Activated CD8-positive, alpha-beta T cell treated with anti-CD3 and anti-CD28 coated beads for 36 hours (primary cell): ENCODE measurements at places on chromosomes 1 and 21. TPM values are rescaled to one million over a fixed set of nuclear protein-coding genes. Genes with fewer than 3 reads are reported as not detected.

The GJB4 gene
- not detected for total RNA-seq

GRCh38 chr21:33443194-33443593, 36.6 kb downstream of the TMEM50B start:
- no peaks in the 10 kb centered on the region for H3K27me3 ChIP-seq
- H3K27ac ChIP-seq = no peak overlapping the region
- peaks cover 5% of the 10 kb centered on the region for H3K36me3 ChIP-seq
- H3K4me1 ChIP-seq = peaks cover 7% of the 10 kb centered on the region

DNA sequence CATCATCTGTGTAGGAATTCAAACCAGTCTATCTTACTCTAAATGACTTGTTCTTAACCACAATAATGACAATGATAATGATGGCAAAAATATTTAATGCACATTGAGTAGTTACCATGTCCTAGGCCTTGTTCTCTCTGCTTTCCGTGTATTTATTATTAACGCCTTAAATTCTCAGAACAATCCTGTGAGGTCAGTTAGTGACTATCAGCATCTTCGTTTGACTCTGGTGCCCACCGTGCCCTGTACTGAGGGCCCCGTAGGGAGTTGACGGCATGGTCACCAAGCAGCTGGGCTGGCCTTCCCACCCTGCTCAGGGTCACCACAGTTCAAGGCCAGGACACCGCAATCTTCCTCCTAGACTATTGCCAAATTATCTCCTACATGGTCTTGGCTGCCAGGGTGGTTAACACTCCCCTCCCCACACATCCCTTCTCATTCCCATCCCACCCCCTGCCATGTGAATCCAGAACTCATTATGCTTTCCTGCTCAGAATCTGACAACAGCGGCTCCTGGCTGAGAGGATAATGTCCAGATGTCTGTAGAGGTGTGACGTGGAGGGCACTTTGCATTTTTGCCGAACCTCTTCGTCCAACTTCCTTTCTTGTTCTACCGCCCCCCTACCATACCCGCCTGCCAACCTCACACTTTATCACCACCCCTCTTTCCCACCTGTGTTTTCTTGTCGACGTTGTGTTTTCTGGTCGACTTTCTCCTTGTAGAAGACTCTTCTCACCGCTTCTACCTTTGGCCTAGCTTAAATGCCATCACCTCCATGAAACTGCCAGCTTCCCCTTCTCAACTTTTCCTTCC, 33.4 kb downstream of the IGFN1 start:
- H3K27me3 ChIP-seq = no peaks in the 10 kb centered on the region
- H3K4me3 ChIP-seq = no peak overlapping the region
- no peak overlapping the region for H3K27ac ChIP-seq
- DNase-seq = no peak
- H3K36me3 ChIP-seq = no peaks in the 10 kb centered on the region

GRCh38 chr1:172287208-172287607, 133.3 kb upstream of the C1orf105 start:
- no peak overlapping the region for H3K4me3 ChIP-seq
- H3K36me3 ChIP-seq = no peaks in the 10 kb centered on the region
- H3K27ac ChIP-seq = no peak overlapping the region
- H3K27me3 ChIP-seq = no peaks in the 10 kb centered on the region
- H3K4me1 ChIP-seq = no peaks in the 10 kb centered on the region
- no peak for DNase-seq

- H3K36me3 ChIP-seq = no peaks in the 10 kb centered on the region
- H3K4me1 ChIP-seq = no peaks in the 10 kb centered on the region
- DNase-seq = no peak
- H3K27ac ChIP-seq = no peak overlapping the region
- no peak overlapping the region for H3K4me3 ChIP-seq
- no peaks in the 10 kb centered on the region for H3K27me3 ChIP-seq
Measured at GRCh38 chr1:69982992-69983391, 222.4 kb downstream of the LRRC40 start.

- peaks cover 42% of the 10 kb centered on the region for H3K4me1 ChIP-seq
- peak overlapping the region; percentile 30 for H3K4me3 ChIP-seq
- H3K36me3 ChIP-seq = no peaks in the 10 kb centered on the region
- H3K27ac ChIP-seq = peak overlapping the region; percentile 94
Measured at GRCh38 chr1:115062542-115063004, 26.7 kb downstream of the TSPAN2 start.

The KRTAP21-3 gene
- total RNA-seq = not detected

- no peaks in the 10 kb centered on the region for H3K36me3 ChIP-seq
- no peak overlapping the region for H3K27ac ChIP-seq
- H3K4me3 ChIP-seq = no peak overlapping the region
- H3K27me3 ChIP-seq = no peaks in the 10 kb centered on the region
Measured at GRCh38 chr1:209651138-209651587, 1.1 kb downstream of the LAMB3 start.

DNA sequence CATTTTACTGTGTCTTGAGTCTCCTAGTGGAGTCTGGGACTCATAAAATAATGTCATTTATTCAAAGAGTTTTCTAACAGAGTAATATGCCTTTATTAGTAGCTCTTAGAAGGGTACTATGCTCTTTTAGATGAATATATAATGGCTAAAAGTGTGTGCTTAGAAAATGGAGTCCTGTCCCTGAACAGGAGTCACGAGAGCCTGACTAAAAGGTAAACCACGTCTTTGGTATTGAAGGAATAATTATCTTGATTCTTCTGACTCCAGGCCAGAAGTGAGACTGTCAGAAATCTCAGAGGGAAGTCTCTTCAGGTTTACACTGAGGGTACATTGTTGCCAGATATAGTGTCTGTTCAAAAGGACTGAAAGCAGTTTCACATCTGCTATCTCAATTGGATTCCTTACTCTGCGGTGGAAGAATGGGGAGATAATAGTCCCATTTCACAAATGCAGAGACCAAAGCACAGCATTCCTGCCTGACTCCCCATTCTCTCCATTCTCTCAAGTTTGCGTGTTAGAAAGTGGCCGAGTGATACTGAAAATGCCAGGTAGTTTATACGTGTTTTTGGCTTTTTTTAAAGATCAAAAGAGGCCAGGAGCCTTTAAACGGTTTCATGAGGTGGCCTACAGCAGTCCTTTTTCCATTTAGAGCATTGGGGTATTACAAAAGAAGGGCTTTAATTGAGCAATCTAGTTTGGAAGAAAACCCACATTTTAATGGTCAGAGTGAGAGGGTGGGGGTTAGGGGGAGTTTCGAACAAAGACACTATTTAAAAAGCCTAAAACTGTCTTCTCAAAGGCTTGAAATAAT, 176.6 kb downstream of the VPS13D start:
- H3K4me1 ChIP-seq = peaks cover 36% of the 10 kb centered on the region
- peaks cover 53% of the 10 kb centered on the region for H3K36me3 ChIP-seq
- DNase-seq = no peak
- no peaks in the 10 kb centered on the region for H3K27me3 ChIP-seq
